HEK293T (cell line): ENCODE measurements at places on chromosomes 4 and X.

GRCh38 chr4:138255917-138256597 lies 13.9 kb upstream of the SLC7A11 start:
- no peak for DNase-seq

DNA sequence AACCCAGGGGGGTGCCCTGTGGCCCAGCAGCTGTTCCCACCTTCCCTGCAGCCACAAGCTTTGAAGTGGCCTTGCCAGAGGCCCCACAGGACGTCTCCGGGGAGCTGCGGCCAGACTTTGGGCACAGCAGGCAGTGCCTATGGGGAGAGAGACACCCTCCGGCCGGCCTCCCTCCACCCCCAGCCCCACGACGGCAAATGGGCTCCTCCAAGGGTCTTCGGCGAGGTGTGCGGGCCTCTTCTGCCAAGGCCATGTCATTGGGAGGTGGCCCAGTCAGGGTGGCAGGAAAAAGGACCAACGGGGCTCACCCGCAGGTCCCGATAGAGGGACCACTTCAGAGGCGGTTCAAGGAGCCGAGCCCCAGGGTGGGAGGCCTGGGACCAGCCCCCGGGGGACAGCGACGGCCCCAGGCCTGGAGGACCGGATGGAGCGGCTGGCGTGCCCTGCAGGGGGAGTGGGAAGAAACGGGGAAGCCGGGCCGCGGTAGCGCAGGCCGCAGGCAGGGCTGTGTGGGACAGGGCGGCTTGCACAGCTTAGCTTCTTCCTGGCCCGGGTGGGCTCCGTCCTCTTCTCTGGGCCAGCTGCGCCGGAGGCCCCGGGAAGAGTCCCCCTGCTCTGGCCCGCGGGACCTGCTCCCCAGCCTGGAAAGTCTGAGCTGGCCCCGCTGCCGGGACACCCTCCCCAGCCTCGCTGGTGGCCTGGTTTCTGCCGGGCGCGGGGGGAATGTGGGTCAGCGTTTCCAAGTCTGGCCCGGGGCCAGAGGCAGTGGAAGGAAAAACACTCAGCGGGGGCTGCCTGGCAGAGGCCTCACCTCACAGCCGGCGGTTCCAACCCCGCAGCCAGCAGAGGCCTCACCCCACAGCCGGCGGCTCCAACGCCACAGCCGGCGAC lies 21.9 kb upstream of the SPON2 start:
- DNase-seq, result no peak

- DNase-seq, result no peak
Observed at GRCh38 chr4:141576585-141577110, 59.7 kb upstream of the IL15 start.

DNA sequence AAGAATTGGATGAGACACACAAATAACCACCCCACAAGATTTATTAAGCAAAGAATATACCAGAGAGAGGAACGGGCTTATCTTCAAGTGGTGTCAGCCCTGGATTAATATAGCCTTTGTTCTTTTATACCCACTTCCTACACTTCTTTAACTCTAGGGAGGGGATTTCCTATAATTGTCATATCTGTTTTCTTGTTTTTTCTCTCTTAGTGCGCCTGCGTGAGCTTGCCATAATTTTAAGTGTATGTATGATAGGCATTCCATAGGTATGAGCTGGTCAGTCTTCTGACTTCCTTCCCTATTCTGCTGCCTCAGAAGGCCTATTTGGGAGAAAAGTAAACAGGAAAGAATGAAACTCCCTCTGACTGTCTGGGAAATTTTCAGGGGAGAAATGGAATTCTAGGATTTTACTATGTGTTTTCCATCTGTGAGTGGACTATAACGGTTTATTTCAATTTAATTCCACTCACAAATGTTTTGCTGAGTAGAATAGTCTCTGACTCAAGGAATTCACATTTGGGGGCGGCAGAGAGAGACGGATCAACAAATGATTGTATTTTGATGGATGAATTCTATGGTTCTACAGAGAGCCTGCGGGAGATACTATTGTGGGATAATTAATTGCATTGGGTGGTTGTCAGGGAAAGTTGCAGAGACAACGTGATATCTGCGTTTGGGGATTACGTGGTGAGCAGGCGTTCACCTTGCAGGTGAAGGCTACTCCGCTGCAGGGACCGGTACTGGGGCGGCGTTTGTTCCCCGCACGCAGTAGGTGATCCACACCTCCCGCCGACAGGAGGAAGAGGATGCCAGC lies 626 bp upstream of the CEP135 start:
- no peak for DNase-seq

DNA sequence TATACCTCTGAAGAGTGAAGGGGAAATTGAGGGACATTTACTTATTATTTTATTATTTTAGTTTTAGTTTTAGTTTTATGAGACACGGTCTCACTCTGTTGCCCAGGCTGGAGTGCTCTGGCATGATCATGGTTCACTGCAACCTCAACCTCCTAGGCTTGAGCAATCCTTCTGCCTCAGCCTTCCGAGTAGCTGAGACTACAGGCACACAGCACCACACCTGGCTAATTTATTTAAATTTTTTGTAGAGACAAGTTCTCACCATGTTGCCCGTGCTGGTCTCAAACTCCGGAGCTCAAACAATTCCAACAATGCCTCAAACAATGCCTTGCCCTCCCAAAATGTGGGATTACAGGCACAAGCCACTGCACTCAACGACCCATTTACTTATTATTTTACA lies 68.4 kb upstream of the BMP2K start:
- DNase-seq, result no peak

- peak; percentile 15 for DNase-seq
Observed at GRCh38 chr4:87152310-87153041, 67.9 kb downstream of the KLHL8 start.

DNA sequence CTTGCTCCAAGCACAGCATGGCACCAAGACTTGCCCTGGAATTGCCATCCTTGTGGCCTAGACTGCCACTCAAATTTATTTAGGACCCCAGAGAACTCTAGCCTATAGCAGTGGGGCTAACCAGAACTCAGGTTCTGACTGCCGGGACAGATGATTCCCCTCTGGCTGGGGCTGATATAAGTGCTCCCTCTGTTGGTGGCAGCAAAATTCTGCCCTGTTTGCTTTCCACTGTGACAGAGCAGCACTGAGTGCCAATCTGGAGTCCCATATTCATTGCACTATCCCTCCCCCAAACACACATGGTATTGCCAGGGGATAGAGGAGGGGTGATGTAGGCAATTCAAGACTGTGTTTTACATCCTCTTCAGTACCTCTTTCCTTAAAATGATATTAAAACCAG lies 1081.9 kb downstream of the FAT4 start:
- no peak for DNase-seq

GRCh38 chr4:55611358-55612059 lies 19.5 kb upstream of the PDCL2 start:
- no peak for DNase-seq

DNA sequence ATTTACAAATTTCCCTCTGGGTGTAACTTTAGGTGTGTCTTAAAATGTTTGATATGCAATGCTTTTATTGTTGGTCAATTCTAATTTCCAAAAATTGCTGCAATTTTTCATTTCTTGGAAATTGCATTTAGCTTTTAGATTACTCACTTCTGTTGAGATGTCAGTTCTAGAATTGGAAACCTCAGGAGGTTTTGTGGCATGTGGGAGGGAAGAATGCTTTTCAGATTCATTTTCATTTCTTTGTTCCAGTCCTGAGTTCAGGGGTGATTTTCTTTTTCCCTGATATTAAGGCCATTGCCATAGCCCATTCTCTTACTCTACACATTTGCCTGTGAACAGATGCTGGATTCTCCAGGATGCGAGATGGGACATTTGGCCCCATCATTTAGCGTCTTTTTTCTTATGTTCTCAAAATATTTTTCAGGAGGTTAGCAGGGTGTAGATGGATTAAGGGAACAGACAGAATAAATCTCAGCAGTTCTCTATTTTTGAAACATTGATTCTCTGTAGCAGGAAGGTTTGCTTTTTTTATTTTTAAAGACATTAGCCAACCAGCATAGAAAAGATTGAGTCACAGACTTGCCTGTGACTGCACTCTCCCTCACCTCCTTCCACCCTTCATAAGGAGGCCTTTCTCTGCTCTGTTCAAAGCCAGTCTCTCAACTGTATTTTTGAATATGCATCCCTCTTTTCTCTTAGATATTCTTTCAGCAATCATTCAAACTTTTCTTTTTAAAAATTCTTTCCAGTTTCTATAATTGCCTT lies 238.4 kb upstream of the ANXA3 start:
- no peak for DNase-seq

- DNase-seq, result no peak
Observed at GRCh38 chrX:21438792-21439191, 64.6 kb downstream of the CNKSR2 start.

DNA sequence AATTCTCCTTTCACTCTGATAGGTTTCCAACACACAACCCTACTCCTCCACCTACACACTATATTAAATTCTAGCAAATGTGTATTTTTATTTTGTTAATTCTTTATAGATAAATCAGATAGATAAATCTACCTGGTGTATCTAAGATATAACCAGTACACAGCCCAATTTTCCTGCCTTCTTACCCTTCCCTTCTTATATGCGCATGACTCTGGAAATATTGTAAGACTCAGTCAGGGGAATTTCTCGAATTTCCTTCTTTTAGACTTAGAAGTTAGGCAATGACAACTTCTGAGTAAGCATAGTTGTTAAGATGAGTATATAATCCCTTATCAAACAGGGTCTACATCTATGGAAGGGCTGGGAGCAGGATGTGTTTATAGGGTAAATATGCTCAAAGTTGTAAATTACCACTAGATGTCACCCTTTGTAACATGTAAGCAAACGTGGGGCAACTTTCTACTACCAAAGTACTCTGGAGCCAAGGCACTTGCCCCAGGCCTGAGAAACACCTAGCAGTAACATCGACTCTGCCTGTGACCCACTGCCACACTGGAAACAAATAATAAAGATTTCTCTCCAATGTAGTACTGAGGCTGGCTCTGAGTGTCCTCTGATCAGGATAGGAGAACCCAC lies 444.7 kb downstream of the IQCM start:
- peak; percentile 51 for DNase-seq
